Choroid plexus epithelial cell (primary cell): ENCODE measurements at places on chromosomes 1 and 21.

GRCh38 chr1:54121482-54122134 lies 31.2 kb downstream of the CDCP2 start:
- peak; percentile 76 for DNase-seq

DNA sequence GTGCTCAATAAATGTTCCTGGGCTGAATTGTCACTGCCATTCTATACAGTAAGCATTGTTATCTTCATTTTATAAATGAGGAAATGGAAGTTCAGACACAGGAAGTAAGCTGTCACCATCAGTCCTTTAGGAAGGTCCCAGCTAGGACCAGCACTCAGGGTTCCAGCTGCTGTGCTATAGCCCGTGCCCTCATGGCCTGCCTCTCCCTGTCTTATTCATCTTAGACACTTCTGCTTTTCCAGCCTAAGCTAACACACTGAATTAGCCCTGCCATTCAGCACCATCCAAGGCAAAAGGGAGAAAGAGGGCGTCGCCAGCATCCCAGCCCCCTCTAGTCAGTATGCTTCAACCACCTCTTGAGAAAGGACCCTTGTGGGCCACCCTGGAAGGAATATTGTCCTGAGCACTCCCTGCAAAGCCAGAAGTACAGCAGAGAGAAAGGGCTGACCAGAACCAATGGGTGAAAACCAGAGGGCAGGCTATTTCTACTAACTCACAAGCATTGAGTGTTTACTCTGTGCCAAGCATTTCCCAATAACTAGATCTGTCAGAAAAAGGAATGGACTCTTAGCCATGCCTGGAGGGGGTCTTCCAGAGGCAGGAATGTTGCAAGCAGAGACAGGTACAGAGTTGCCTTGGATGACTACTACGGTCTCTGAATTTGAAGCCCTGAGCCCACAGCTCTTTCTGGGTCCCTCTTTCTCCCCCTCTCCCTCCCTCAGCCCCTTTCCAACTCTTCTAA lies 77.9 kb upstream of the NFIA start:
- no peak for DNase-seq

- DNase-seq = peak; percentile 61
Observed at GRCh38 chr1:56146449-56146848, 432.9 kb downstream of the PLPP3 start.

- peak; percentile 39 for DNase-seq
Observed at GRCh38 chr1:36464605-36465393, 615 bp upstream of the MRPS15 start.

- no peak for DNase-seq
Observed at GRCh38 chr1:192399161-192399560, 82.4 kb downstream of the RGS21 start.
